H54 (cell line): ENCODE measurements at places on chromosomes 4 and X.

DNA sequence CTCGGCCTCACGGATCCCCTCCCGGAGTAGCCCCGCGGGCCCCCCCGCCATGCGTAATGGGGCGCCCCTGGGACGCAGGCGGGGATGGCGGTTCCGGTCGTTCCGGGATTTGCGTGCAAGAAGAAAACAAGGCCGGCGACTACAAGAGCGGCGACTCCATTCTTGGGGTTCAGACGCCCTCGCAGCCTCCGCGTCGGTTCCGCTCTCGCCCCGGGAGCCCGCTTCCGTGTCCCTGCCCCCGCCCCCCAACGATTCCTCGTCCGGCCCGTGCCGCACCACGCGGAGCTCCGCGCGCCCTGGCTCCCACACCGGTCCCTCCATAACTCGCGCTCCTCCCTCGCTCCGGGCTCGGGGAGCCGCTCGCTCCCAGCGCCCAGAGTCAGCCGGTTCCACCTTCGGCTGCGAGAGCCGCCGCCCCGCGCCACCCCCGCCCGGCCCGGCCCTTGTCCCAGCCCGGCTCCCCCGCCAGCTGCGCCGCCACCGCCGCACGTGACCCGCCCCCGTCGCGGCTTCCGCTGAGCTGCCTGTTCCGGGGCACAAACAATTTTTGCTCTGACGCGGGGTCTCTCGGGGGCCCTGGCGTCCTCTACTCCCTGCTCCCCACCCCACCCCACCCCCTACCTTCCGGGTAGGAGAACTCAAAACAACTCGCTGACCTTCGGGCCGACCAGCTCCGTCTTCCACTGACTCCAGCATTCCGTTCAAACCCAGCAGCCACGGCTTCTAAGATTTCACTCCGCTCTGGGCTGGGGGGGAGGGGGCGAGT lies 78.8 kb upstream of the BCOR start:
- DNase-seq, result no peak

- DNase-seq, result no peak
These were observed at the start of gene PRICKLE3 for GRCh38 chrX:49186125-49187027. Gene PRICKLE3 (minus strand): TSS chrX:49186373. CDS start chrX:49186297, 76 bp downstream.

DNA sequence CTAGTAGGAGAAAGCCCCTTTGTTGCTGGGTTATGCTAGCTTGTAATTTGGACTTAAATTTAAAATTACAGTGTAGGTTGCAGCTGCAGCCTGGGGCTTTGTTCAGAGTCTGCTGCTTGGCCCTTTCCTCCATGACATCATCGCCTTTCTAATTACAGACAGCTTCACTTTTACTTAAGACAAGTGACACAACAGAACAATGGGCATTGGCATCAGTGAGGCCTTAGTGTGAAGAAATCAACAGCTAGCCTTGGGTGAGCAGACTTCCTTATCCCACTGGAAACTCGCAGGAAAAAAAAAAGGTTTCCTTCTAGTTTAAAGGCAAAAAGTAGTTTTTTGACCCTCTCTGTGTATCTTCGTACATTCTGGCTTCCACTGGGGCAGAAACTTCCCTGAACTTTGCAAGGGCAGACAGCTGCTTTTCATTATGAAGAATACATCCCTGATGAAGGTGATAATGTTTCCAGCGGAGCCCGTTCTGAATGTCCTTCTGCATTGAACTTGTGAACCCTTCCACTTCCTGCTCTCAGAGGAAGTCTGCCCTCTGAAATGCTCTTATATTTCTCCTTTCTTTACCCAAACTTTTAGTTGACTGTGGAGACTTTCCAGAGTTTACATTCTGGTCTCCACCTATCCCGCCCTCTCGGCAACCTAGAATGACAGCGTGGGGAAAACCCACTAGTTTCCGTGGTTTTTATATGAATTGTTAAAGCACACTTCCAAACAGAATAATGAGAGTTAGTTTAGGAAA lies 123.2 kb upstream of the FAM9C start:
- no peak for DNase-seq

GRCh38 chr4:1471443-1472147 lies 65.4 kb upstream of the NKX1-1 start:
- no peak for DNase-seq

GRCh38 chr4:128571747-128572146 lies 237.8 kb upstream of the JADE1 start:
- DNase-seq, result peak; percentile 31

GRCh38 chrX:38652934-38653442 lies 91.6 kb downstream of the TSPAN7 start:
- DNase-seq, result no peak

DNA sequence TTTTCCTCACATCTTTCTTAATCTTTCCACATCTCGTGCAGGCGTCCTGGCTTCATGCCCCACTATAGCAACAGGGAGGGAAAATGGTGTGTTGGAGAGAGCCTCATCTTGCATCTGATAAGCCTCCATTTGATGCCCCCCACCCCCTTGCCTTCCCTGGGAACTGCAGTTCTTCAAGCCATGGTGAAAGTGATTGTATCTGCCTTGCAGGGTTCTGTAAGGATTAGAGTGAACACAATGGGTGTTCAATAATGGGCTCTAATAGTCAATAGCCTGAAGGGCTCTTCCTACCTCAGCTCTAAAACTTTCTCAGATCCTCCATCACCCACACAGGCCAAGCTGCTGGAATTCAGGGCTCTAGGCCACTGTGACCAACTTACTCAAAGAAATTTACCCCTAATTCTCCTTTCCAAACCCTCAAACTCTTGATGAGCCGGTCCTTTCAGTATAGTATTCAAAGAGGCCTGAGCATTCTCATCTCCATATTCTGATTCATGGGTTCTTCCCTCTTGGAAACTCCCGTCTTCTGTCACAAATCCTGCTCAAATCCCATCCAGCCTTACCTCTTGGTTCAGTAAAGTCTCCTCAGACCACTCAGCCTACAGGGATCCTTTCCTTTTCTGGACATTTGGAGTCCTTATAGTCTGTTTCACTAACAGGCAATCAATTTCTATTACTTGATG lies 128.3 kb upstream of the TRIM2 start:
- no peak for DNase-seq

GRCh38 chr4:1948892-1949436 lies 59.8 kb downstream of the NELFA start:
- DNase-seq, result no peak

DNA sequence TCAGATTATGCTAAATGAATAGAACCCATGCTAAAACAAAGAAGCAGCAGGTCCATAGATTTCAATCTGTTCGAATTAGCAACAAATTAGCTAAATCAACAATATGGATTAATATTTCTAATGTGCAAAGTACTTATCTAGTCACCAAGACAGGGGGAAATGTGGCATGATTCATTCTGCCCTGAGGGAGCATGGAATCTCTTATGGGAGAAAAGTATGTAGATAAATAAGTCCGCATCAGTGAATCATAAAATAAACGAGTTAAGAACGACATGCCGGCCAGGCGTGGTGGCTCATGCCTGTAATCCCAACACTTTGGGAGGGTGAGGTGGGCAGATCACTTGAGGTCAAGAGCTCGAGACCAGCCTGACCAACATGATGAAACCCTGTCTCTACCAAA lies 102.1 kb downstream of the ANOS1 start:
- no peak for DNase-seq

DNA sequence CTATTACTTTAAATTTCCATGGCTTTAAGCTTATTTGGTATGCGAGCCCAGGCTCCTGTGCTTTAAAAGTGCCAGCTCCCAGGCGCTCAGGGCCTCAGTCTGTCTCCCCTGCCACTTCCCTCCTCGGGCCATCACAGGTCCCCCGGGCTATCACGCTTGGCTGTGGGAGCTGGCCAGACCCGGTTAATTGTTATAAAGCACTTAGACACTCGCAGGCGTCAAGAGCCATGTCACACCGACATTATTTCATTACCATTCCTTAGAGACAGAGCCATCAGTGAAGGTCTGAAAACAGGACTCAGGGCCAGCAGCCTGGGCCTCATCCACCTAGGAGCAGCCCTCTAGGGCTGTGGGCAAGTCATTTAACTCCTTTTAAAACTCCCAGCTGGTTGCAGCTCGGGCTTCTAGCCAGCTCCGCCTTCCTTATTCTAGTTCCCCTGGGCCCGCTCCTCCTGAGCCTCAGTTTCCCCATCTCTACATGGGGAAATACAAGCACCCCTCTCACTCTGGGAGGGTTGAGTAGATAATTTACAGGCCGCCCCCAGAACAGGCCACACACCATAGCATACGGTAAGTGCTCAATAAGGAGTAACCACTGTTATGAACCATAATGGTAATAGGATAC lies 99.0 kb downstream of the HMX1 start:
- DNase-seq, result no peak

GRCh38 chr4:54783402-54784110 lies 125.8 kb downstream of the KIT start:
- DNase-seq, result no peak

- no peak for DNase-seq
These were observed 8.9 kb downstream of the HSD17B13 start for GRCh38 chr4:87313756-87314155.

- DNase-seq, result no peak
These were observed 471.6 kb upstream of the PRKX start for GRCh38 chrX:4185086-4185485.

DNA sequence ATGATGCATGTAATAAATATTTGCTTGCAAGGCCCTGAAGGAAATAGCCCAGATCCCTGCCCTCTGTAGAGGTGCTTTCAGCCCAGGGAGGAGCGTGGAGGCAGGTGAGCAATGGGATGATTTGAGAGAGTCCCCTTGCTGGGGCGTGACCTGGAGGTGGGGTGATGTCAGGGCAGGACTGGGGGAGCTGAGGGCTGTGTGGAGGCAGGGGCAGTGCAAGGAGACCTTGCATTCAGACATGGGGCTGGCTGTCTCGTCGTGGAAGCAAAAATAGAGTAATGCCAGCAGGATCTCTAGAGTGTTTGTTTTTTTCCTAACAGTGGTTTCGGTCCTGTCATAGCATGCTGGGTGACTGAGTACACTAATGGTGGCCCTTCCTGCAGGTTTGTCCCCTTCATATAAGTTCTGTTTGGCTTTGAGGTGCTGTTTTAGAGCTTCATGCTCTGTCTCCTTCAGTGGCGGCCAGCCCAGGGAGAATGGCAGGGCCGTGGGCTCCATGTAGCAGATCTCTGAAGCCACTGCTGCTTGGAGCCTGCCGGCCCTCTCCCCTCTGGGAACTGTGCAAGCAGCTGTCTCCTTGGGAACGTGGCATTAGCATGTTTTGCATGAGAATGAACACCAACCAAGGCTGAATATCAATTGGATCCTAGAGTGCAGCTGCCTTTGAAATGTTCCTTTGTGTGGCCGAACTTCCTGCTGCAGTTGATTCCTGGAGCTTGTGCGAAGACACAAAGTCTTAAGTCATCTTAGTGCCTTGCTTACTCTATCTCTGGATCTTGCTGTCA lies 39.3 kb upstream of the CLDN34 start:
- no peak for DNase-seq

DNA sequence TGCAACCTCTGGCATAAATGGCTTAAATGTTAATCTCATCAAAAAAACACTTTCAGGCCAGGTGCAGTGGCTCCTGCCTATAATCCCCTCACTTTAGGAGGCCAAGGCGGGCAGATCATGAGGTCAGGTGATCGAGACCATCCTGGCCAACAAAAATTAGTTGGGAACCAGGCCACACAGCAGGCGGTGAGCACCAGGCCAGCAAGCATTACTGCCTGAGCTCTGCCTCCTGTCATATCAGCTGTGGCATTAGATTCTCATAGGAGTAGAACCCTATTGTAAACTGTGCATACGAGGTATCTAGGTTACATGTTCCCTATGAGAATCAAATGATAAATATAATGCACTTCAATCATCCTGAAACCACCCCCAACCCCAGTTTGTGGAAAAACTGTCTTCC lies 125.8 kb downstream of the LRBA start:
- no peak for DNase-seq

DNA sequence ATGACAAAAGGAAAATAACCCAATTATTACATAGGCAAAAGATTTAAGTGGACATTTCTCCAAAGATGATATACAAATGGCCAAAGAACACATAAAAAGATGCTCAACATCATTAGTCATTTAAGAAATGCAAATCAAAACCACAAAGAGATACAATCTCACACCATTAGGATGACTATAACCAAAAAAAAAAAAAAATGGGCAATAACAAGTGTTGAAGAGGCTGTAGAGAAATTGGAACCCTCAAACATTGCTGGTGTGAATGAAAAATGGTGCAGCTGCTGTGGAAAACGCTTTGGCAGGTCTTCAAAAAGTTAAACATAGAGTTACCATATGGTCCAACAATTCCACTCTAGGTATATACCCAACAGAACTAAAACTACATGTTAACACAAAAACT lies 5.6 kb upstream of the PRDX4 start:
- no peak for DNase-seq

GRCh38 chr4:140244328-140244727 lies 90.3 kb upstream of the MAML3 start:
- DNase-seq, result no peak

- DNase-seq, result no peak
These were observed 17.1 kb downstream of the GAK start for GRCh38 chr4:915041-915474.

GRCh38 chrX:104270916-104271512 lies 16.3 kb upstream of the ESX1 start:
- DNase-seq, result peak; percentile 16

DNA sequence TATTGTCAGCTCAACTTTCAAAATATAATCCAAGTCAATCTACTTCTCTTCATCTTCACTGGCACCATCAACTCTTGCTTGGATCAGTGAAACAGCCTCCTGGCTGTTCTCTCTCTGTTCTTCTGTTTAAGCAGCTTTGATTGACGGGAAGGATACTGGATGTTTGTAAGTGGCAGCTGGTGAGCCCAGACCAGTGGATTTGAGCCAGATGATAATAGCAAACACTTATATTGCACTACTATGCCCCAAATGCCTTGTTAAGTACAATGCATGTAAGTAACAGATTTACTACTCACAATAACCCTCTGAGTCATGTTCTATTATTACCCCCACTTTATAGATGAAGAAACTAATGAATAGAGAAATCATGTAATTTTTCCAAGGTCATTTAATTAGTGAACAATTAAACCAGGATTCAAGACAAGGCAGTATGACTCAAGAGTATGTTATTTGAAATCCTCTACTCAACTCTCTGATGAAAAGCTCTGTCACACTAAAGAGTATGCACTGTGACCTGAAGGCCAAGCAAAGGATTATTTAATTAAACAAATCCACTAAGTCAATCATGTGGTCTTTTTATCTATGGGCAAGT lies 44.8 kb downstream of the SPANXN3 start:
- DNase-seq, result no peak

DNA sequence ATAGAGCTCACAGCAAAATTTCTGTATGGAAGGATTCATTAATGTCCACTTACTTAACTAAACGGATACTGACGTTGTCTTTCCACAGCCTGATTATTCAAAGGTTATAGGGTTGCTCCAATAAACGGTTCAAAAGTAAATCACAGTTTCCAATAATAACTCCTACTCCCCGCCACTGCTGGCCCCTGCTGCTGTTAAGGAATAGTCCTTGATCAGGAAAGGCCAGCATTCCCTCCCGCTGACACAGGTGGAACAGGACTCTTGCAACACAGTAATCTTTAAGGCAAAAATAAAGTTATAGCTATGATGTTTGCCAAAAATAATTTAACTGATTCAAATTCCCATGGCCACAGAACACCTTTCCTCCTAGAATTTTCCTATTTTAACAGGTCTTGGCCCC lies 53.9 kb downstream of the FAT1 start:
- no peak for DNase-seq

- no peak for DNase-seq
These were observed 692.0 kb upstream of the FAM241A start for GRCh38 chr4:111453216-111453615.
